ENCODE measurements at places on chromosomes 2 and 18. TPM values are rescaled to one million over a fixed set of nuclear protein-coding genes. Genes with fewer than 3 reads are reported as not detected.

The CENPA gene
- total RNA-seq = 19.8 TPM

The DNAJC5G gene
- total RNA-seq = not detected

The UGT1A3 gene
- total RNA-seq = not detected

The FOXI3 gene
- not detected for total RNA-seq

The SLC39A6 gene
- total RNA-seq = 63.0 TPM

The TLX2 gene
- 0.07 TPM for total RNA-seq

GRCh38 chr2:162065767-162066166 lies 8.2 kb downstream of the DPP4 start:
- DNase-seq = no peak

- DNase-seq = no peak
Measured at GRCh38 chr18:23805898-23806297, 116.6 kb downstream of the LAMA3 start.

- no peak for DNase-seq
Measured at GRCh38 chr2:233240897-233241296, 10.6 kb upstream of the ATG16L1 start.

- no peak for DNase-seq
Measured at GRCh38 chr2:80748592-80748991, 444.0 kb upstream of the LRRTM1 start.

DNA sequence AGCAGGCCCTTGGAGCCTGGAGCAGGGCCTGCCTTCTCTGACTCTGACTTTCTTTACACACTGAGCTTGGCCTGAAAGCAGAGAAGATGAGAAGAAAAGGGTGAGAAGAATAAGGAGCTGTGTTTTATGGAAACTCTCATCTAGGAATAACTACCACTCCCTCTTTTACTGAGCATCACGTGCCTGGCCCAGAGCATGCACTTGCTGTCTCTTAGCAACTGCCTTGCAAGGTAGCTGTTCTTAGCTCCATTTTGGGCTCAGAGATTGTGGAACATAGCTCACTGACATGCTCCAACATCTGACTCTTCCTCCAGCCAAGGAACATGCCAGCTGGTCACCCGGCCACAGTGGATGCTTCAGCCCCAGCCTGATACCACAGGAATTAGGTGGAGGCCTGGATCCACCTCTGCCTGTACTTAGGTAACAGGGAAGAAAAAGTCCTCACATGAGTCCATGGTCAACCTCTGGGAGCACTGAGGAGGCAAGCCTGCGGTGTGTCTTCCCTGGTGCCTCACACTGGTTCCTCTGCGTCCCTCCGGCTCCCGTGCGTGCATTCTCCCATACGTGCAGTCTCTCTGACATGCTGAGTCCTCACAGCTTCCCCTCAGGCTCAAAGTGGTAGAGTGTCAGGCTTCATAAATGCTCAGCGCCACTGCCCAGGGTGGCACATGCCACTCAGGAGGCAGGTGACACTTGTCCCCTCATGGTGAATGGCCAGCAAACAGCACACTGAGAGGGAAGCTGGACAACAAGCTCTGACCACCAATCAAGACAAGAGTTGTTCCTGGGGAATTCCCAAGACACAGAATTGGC lies 35.7 kb downstream of the AMER3 start:
- no peak for DNase-seq

DNA sequence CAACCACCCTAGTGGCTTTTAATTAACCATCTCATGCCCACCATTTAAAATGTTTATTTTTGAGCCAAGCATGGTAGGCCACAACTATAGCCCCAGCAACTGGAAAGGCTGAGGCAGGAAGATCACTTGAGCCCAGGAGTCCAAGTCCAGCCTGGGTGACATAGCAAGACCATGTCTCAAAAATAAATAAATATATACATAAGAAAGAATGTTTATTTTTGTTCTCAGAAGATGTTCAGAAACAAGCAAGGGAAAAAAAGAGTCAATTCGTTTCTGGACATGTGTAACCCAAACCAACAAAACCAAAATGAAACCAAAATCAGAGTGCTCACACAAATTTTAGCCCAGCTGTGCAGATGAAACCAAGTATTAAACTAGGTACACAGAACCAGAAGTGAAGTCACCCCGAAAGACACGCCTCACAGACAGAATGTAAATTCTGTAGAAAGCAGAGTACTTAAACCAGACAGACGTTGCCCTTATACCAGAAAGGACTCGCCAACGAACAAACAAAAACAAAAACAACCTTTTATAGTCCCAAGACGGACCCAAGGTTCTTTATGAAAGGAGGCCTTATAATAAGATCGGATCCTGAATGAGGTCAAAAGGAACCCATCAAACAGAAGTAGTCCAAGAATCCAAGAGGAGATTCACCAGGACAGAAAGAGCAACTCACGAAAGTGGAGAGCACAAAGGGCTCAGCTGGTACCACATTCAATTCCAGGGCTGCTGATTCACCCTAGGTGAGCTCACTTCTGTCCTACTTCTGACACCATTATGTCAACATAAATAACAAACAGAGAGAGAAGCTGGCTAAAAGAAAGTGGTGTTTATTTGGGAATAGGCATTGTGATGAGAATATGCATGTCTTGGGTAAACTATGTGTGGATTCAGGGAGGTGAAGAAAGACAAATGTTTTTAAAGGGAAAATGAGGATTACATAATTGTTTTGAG lies 31.8 kb upstream of the MTCL1 start:
- DNase-seq = no peak

DNA sequence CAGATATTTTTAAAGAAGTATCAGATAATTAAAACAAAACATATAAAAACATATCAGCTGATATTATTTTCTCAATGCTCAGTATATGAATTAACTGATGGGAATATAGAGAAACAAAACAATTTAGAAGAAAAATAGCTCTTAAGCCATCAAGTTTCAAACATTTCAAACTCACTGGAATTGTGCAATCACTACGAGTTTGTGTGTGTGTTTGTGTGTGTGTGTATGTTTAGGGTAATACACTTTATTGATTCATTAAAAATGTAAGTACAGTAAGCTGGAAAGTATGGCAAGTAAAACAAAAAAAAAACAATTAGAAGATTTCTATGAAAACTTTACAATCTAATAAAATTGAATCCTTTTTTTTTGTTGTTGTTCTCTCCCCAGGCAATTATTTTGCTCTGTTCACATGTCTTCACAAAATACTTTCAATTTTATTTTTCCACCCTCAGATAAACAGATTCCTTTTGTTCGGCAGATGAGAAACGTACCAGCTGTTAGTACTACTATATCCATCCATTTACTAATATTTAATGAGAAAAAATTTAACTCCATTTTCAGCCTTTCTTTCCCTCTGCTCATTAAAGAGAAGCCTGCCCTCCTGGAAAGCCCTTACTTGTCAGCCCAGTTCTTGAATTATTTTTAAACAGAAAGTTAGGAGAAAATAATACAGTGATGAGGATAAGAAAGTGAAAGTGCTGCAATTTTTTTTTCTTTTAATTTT lies 87.6 kb downstream of the SLC8A1 start:
- DNase-seq = no peak

Measured in MG63 (cell line).